GM12891 (cell line): ENCODE measurements at places on chromosomes 6 and 20.
A peak's percentile ranks its signal among the peaks of the same experiment; 100 is the strongest.

DNA sequence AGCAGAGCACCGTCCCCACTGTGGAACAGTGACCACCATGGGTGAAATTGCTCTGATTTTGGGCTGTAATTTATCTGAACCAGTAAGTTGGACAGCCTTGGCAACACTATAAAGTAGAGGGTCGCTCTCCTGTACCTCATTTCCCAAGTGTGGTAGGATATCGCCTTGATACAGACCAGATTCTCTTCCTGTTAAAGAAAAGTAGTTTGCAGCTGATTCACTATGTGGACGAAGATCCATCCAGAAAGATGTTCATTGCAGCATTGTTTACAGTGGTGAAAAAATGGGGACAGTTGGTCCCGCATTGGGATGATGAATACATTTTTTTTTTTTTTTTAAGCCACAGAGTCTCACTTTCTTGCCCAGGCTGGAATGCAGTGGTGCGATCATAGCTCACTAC lies 74.3 kb downstream of the SLX4IP start:
- no peak for DNase-seq

- DNase-seq = no peak
Measured at GRCh38 chr6:20467437-20467836, 65.8 kb downstream of the E2F3 start.

DNA sequence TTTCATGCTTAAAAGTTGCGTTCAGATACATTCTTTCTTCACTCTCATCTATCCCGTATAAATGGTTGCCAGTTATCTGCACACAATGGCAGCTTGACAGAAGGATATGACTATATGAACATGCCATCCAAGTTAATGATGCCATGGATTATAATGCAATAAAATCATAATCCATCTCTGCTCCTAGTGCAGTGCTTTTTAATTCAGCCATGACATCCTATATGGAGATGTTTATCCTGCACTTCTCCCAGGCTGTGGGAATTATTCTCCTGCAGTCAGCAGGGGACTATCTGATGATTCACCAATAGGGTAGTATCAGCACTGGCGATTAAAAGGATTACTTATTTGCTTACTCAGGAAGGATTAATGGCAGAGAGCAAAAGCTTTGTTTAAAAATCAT lies 273.8 kb downstream of the SAMD5 start:
- DNase-seq = no peak

GRCh38 chr6:45566882-45567281 lies 189.1 kb upstream of the SUPT3H start:
- no peak for DNase-seq

DNA sequence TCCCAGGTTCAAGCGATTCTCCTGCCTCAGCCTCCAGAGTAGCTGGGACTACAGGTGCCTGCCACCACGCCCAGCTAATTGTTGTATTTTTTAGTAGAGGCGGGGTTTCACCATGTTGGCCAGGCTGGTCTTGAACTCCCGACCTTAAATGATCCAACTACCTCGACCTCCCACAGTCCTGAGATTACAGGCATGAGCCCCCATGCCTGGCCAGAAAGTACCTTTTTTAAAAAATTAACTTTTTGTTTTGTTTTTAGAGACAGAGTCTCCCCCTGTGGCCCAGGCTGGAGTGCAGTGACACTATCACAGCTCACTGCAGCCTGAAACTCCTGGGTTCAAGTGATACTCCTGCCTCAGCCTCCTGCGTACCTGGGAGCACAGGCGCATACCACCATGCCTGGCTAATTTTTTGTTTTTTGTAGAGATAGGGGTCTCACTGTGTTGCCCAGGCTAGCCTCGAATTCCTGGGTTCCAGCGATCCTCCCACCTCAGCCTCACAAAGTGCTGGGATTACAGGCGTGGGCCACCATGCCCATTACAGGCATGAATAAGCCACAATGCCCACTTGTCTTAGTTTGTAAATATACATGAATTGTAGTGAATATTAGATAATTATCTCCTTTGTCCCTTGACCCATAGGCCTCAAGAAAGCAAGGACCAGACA lies 17.4 kb upstream of the EEF1A1 start:
- DNase-seq = no peak

- DNase-seq = no peak
Measured at GRCh38 chr6:74113901-74114300, 417.9 kb downstream of the CD109 start.

GRCh38 chr20:7540923-7541322 lies 399.3 kb downstream of the HAO1 start:
- DNase-seq = no peak

DNA sequence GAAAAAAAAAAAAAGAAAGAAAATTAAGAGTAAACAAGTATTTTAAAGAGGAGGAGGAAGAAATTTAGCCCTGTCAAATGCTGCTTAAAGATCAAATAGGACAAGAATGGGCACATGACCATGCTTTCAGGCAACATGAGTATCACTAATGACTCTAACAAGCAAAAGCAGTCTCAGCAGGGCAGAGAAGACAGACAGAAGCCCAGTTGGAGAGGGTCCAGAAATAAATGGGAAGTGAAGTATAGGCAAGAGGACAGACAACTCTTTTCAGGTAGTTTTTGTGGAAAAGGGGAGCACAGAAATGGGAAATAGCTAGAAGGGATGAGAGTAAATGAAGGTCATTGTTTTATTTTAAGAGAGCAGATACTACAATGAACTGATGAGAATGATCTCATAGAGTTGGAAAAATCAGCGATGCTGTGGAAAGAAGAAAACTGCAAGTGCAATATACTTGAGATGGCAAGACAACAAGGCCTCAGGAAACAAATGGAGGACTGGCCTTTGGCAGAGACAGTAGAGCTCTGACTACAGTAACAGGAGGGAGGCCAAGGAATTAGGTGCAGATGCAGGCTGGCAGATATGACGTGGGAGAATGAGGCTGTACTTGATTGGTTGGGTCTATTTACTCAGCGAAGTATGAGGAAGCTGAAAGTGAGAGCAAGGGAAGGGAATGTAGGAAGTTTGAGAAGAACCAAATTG lies 40.3 kb downstream of the KIF6 start:
- DNase-seq = no peak

DNA sequence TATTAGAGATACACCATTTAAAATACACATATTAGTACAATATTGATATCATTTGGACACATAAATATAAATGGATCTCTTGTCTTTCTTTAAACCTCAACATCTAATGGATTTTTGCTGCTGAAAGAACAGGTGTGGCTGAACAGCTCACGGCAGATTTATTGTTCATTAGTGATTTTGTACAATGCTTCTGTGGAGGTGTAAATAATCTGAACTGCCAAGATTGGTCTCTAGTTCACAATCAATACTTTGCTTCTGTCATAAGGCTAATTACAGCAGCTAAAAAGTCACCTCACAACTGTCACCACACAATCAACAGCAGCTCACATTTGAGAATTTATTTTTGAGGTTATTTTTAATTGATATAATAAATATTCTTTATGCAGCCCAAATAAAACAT lies 162.0 kb upstream of the SIM1 start:
- DNase-seq = no peak

GRCh38 chr20:33305589-33306057 lies 22.6 kb downstream of the BPIFB1 start:
- DNase-seq = no peak

DNA sequence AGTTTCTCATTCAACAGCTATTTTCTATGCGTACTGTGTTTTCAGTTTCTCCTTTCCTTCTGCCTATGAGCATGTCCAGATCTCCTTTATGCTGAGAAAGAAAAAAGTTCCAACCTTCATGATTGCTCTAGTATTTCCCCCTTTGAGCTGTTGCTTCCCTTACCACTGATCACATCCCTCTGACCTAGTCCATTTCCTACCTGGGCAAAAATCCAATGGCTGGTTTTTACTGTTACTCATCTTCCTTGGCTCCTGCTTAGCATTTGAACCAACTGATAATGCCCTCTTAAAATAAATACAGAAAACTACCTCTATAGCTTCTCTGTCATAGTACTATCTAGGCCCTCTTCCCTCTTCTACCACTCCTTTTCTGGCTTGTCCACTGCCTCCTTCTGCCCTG lies 6.0 kb downstream of the RFX6 start:
- no peak for DNase-seq

DNA sequence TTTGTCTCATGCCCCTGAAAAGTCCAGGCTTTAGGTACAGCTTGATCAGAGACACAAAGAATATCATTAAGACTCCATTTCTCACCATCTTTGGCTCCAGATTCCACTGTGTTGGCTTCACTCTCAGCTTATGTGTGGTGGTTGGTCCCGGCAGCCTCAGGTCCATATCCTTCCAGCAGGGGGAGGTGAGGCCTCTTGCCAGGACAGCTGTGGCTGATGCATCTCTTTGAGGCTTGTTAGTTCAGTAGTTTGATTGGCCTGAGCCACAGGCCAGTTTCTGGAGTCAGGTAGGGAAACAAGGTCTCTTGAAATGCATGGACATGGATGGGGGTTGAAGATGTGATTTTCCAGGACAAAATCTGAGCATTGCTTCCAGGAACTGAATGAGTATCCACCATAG lies 62.4 kb downstream of the JAG1 start:
- DNase-seq = peak; percentile 25

DNA sequence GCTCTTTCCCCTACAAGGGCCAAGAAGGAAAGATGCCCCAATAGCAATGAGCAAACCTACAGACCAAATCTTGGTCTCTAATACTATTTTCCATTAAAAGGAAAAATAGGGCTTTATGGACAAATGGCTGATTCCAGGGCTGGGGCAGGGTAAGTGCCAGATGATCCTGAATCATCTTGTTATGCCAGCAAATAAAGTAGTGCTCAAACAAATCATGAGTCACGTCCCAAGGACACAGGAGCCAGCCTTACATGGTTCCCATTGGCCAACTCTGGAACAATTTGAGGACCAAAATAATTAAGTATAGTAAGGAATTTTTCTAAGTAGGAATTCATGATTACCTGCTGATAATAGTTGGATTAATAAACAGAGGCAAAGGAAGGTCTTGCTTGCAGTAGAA lies 53.2 kb upstream of the NKX2-4 start:
- DNase-seq = no peak

DNA sequence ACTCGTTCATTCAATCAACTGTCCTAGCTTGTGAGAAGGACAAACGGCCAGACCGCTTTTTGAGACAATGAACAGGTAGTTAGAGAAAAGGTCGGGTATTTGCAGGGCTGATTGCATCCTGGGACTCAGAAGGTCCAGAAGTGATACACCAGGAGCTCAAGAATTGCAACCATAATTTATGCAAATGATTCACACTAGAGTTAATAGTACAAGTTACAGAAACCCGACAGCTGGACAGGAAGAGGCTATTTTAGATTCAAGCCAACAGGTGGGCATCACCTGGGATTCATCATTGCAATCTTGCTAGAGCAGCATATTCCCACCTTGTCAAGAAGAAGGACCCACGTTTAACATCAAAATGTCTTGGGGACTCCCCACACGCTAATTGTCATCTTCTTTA lies 83.5 kb downstream of the TNFAIP3 start:
- DNase-seq = no peak

DNA sequence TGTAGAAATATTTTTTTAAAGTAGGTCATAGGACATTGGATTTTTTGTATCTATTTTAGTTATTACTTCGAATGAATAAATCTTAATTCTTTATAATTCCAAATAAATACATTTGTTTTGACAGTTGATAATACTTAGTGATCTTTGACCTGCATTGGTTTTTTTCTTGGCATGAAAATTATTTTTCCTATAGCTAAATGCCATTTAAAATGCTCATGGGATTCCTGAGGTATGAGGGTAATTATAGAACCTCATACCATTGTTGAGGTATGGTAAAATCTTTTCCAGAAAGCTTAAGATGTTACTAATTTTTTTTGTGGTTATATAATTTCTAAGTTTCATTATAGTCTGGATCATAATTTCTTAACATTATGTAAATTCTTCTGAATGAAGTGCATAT lies 8.3 kb downstream of the PM20D2 start:
- no peak for DNase-seq

DNA sequence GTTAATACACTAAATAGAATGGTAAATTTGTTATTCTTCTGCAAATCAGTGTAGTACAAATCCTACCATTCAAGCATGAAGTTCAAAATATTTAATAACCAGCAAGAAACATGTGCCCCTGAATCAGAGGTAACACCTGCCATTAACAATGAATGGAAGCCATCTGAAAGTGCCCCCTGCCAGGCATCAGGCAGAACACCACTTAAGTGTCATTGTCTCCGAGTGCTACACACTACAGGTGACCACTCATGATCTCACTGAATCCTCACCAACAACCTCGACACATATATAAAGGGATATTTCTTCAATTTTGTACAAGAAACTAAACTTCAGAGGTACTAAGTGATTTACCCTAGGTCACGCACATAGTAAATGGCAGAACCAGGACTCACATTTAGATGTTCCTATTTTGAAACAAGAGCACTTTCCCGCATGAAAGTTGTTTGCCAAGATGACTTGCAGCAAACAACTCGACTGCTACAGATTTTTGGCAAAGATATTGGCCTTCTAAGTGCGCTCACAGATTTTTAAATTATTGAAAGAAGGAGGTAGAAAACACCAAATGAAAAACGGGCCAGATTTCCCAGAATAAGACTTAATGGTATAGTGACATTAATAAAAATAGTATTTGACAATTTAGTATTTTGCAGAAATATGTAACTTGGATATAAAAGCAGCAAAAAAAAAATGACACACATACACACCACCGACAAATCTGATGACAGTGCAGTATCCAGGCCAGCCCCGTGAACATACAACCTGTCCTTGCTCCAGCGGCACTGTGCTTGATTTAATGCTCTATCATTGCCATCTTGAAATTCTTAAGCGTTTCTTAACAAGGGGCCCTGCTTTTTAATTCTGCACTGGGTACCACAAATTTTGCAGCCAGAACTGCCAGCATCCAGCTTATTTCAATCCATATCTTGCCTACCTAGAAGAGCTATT lies 274.5 kb downstream of the ALDH8A1 start:
- no peak for DNase-seq

DNA sequence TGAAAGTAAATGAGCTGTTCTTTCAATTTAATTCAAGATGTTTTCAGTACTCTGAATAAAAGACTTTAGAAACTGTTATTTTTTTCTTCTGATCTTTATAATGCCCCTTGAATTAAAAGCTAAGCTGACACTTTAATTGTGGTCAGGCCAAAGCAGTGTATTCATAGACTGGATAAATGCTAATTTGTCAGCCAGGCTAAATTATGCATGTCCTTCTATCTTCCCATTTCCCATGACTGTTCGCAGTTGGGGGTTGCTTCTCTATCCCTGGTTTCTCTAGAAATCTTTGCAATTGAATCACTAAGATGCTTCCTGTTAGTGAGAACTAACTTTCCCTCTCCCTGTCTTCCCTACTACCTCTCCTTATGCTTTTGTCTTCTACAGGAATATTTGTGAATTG lies 396.2 kb downstream of the RFPL4B start:
- no peak for DNase-seq

- DNase-seq = no peak
Measured at GRCh38 chr6:43982084-43982625, 145.1 kb downstream of the MRPL14 start.

DNA sequence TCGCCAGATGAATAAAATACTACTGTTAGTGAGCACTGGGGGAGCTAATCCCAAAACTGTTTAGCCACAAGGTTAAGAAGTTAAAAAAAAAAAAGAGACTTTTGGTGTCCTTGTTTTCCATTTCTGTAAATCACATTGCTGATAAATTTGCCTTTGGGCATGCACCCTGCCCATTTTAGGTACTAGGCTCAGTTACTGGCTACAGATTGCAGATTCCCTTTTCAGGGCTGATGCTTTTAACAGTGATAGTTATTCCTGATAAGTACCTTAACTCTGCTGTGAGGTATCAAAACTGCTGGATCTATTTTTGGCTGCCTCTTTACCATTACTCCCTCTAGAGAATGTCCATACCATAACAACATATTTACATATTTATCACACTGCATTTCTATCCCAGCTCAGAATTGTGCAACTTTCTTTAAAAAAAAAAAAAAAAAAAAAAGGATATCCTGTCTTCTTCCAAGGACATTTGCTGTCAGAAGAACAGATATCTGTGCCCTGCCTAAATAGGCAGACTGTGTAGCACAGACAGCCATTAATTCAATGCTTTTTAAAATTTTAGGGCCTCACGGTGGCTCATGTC lies 94.5 kb downstream of the SSR1 start:
- DNase-seq = no peak
